Iris pigment epithelial cell (primary cell): ENCODE measurements at places on chromosomes 16 and 17.

GRCh38 chr16:30768583-30769181 is 6.6 kb downstream of the RNF40 start:
- DNase-seq: no peak

DNA sequence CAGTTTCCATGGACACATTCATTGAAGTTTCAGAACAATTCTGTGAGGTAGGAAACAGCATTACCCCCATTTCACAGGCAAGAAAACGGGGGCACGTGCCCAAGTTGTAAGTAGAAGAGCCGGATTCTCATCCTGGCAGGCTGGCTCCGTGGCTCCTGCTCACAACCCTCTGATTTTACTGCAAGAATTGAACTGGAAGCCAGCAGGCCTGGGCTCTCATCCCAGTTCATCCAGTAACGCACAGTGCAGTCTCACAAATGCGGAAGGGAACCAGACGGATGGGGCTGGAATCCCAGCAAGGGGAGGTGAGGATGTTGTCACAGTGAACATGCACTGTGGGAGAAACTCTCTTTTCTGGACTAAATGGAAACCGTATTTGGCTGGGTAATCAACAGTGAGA is 40.7 kb upstream of the DOC2B start:
- DNase-seq: no peak

DNA sequence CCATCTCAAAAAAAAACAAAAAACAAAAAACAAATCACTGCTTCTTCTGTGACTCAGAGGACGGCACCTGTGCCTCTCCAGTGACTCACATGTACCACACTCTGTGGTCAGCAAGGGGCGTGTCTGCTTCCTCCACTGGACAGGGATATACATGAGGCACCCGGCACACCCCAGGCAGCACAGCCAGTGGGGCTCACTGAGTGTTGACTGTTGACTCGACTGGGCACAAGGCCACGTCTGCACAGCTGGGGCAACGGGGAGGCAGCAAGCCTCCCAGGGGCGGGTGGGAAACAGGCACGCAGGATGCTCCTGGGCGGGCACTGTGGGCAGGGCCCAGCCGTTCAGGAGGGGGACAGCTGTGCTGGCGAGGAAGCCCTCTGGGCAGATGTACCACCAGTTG is 64.1 kb downstream of the TIMM22 start:
- DNase-seq: peak; percentile 98

GRCh38 chr17:39165841-39166349 is at the start of gene ARL5C:
Gene ARL5C (minus strand): TSS chr17:39166161. CDS start chr17:39165760, 401 bp downstream.
- no peak for DNase-seq

DNA sequence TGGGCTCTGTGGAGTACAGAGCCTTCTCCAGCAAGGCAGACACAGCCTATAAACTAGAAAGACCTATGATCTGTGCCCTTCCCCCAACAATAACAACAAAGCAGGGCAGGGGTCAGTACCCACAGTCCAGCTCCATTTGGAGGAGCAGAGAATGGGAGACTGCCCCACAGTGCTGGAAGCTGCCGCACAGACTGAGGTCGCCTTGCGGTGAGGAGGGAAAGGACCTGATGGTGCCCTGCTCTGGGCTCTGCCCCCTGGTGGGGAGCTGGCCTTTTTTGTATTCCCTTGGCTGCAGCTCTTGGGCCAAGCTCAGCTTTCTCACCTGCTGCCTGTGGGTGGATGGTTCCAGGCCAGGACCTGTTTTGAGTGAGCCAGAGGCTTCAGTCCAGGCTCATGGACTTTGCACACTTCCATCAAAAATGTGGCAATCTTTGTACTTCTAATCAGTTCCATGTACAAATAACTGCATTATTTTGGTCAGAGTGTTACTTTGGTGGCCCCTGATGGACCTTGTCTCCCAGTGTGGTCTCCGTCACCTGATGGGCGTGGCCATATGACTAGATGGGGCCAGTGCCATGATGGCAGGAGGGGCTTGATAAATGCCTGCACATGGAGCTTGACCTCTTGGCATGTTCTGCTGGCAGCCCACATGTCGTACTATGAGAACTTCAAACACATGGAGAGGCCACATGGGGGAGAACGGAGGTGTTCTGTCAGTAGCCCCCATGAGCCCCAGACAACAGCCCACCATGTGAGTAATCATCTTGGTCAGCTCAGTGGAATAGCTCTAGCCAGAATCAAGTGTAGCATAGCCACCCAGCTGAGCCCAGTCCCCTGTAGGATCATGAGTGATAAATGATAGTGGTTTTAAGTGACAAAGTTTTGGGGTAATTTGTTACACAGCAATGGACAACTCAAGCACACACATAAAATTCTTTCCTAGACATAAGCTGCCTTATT is 24.2 kb downstream of the B9D1 start:
- peak; percentile 26 for DNase-seq

DNA sequence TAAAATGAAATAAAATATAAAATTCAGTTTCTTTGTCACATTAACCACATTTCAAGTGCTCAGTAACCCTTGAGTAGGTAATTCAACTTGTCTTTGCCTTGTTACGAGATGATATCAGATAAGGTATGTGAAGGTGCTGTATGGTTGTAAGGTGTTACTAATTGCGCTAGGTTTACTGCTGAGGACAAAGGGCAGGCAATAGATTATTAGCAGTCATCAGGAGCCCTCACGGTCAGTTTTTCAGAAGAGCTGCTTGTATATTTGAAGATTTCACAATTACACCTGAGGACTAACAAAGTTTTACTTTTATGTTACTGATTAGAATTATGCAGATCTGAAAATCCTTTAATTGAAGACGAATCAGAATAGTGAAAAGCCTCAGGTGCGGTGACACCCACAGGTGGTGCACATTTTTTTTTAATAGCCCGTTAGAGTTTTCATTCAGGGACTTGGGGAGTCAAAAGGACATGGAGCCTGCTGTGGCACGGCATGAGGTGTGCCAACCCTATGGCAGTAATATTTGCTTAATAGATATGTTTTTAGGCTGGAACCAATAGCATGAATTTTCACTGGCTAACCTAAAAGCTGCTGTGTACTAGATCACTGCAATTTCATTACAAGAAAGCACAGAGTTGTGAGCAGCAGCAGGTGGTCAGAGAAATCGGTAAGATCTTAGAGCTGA is 16.4 kb downstream of the NDEL1 start:
- no peak for DNase-seq

GRCh38 chr16:84519855-84520254 is 15.4 kb upstream of the MEAK7 start:
- no peak for DNase-seq

DNA sequence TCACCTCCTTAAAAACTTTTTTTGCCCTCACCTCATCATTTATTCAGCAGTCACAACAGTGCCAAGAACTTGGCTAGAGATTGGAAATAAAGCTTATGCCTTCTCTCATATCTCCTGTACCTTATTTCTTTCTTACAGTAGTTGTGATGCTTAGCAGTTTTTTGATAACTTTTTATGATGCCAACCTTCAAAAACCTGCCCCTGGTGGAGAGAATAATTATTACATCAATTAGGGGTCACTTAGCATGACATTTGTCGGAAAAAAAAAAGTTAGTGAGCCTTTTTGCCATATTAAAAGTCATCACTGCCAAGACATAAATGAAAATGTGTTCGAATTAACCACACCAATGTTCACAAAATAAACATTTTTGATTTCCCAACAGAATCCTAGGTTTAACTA is 296.6 kb downstream of the WWOX start:
- no peak for DNase-seq

DNA sequence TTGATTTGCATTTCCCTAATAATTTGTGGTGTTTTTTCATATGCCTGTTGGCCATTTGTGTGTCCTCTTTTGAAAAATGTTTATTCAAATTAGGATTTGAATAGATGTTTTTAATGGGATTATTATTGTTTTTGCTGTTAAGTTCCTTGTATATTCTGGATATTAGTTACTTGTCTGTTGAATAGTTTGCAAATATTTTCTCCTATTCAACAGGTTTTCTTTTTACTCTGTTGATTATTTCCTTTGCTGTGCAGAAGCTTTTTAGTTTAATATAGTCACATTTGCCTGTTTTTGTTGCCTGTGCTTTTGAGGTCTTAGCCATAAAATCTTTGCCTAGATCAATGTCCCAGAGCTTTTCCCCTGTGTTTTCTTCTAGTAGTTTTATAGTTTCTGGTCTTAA is 9.6 kb downstream of the GDE1 start:
- no peak for DNase-seq

- no peak for DNase-seq
These were observed 39.0 kb upstream of the TEKT3 start for GRCh38 chr17:15380446-15380845.

DNA sequence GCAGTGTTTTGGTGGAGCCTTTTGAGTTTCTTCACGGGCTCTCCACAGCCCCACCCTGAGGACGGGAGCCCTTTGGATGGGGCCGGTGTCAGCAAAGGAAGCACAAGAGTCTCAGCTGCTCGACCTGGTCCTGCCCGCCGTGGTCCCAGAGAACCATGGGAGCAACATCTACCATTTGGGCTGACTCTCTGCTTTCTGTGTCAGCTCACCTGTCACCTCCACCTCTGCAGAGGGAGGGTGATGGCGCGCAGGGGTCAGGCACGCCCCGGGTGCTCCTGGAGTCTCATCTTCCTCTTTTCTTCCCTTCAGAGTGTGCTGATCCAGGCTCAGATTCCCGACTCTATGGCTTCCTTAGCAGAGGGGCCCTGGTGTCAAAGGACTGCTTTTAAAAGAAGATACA is 171.7 kb downstream of the LAT start:
- no peak for DNase-seq

DNA sequence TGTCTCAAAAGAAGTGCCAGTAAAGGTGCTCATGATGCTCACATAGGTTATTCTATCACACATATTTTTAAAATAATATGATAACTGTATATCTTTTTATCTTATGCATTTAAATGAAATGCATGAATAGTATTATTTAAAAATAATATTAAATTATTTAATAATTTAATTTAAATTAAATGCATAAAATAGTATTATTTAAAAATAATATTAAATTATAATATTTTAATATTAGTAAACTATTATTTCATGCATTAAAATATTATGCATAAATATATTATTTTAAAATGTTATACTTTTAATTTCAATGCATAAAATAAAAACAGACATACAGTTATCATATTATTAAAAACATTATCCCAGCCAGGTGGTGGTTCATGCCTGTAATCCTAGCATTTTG is 33.4 kb downstream of the TMC7 start:
- DNase-seq: no peak

GRCh38 chr16:67941469-67942199 is 2.3 kb downstream of the LCAT start:
- DNase-seq: no peak

- no peak for DNase-seq
These were observed 49.2 kb upstream of the NLK start for GRCh38 chr17:27993161-27993695.

GRCh38 chr17:7997186-7997585 is 5.2 kb upstream of the GUCY2D start:
- DNase-seq: peak; percentile 52

GRCh38 chr17:66459811-66460270 is 157.4 kb downstream of the PRKCA start:
- peak; percentile 100 for DNase-seq

DNA sequence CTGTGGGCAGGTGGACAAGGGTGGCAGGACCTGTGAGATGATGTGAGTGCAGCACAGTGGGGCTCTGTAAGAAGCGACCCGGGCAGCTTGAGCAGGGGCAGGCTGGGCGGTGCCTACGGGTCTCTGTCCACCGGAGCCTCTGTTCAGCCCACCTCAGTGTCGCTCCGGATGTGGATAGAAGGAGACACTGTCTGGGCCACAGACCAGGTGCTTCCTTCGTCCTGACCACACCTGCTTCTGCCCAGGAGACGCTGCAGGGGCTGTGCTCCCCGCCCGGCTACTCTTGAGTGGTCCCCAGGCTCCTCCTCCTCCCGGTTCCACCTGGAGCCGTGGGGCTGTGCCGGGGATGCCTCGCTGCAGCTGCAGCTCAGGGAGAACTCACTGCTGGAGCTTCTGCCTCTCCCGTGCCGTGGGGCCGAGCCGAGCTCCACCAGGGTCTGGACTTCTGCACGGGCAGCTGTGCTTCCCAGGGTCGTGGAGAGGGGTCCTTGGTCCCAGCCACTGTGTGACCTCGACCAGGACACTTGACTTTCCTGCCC is 21.5 kb downstream of the METRNL start:
- DNase-seq: no peak

- peak; percentile 64 for DNase-seq
These were observed 37.7 kb downstream of the RNF135 start for GRCh38 chr17:31008374-31009041.

DNA sequence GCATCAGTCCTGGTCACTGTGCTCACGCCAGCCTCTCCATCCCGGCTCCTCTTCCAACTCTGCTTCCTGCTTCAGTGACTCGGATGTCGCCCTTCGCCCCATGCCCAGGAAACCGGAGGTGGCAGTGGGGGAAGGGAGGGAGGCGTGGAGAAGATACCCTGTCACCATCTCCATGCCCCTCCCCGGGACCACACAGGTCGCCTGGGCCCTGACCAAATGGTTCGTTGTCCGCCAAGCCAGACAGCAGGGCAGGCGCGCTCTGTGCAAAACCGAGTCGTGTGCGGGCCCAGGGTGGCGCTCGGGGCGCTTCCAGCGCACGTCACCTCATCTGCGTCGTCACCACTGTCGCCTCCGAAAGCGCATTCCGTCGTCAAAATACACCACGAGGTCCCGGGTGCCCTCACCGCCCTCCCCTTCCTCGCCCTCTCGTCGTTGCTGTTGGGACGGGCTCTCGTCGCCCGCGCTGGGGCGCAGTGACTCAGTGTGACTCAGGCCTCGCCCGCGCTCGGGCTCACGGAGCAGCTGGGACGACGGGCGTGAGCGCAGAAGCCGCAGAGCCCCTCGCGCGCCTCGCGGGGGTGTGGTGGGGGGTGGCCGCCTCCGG is 39.2 kb downstream of the ZNF778 start:
- DNase-seq: peak; percentile 40

- peak; percentile 68 for DNase-seq
These were observed 2.5 kb upstream of the ATP6V0C start for GRCh38 chr16:2511128-2511800.

- no peak for DNase-seq
These were observed 4.4 kb downstream of the DHRS7B start for GRCh38 chr17:21131137-21131536.

DNA sequence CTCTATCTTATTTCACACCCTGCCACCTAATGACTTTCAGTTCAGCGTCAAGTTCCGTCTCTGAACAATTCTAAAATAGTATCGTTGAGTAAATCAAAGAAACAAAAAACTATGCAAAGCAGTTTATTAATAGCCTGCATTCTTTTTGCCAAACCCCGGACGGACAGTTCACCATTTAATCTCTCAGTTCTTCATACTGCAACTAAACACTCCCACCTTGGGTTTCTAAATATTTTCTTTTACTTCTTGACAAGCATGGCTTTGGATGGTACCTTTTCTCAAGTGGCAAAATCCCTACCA is 1.2 kb downstream of the MYH11 start:
- no peak for DNase-seq

DNA sequence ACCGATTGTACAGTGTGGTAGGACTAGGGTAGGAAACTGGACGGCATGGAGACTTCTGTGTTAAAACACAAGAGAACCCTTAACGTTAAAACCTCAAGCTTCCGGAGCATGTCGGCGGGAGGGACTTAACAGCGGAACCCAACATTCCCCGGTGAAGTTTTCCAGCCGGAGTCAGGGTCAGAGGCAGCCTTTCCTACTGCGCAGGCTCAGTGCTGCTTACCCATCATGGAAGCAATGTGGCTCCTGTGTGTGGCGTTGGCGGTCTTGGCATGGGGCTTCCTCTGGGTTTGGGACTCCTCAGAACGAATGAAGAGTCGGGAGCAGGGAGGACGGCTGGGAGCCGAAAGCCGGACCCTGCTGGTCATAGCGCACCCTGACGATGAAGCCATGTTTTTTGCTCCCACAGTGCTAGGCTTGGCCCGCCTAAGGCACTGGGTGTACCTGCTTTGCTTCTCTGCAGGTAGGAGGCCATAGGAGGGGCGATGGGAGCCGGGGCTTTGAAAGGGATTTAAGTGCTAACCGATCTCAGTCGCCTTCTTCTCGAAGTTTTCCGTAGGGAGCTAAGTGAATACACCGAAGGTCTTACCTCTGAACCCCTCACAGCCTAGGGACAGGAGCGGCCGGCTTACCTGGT is at the start of gene PIGL:
Gene PIGL (plus strand): TSS at position 209 of the 634 bp plus-strand sequence. CDS start 17 bp downstream, at position 226.
- peak; percentile 95 for DNase-seq
